Stimulated activated CD4-positive, alpha-beta T cell treated with anti-CD3 and anti-CD28 coated beads, Interleukin-2, amount 100 ng/mL, for 48 hours (primary cell): ENCODE measurements at places on chromosomes 1 and 21.
A peak's percentile ranks its signal among the peaks of the same experiment; 100 is the strongest.

DNA sequence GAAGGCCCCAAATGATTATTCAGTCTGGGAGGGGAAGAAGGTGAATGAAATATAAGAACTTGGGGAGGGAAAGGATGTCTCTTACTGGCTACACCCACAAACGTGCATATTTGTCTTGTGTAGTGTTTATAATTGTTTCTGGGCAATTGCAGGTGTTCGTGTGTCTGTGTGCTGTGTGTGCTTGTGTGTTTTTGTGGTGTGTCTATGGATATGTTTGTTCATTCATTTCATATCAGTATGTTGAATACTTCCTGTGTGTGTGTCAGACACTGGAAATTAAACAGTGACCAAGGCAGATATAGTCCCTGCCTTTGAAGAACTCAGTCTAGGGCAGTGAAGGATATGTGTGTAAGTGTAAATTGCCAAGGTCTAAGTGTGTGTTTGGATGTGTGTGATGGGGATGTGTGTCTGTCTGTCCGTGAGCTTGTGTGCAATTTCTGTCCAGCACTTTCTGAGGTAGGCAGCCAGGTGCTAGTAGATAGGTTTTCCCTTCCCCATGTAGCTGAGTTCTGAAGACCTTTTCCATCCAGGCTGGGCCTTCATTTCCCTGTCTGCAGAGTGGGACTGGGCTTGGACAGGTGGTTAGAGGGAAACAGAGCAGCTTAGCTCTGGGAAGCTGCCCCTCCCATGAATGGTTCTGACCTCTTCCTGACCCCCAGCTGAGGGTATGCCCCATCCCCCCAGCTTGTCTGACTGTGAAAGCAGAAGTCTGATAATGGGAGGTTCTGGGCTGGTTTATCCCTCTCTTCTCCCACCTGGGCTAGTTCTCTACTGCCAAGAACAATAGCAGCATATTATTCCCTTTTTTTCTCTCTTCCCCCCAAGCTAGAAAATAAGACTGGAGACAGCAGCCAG, 3.8 kb downstream of the AGO1 start:
- no peak for DNase-seq

DNA sequence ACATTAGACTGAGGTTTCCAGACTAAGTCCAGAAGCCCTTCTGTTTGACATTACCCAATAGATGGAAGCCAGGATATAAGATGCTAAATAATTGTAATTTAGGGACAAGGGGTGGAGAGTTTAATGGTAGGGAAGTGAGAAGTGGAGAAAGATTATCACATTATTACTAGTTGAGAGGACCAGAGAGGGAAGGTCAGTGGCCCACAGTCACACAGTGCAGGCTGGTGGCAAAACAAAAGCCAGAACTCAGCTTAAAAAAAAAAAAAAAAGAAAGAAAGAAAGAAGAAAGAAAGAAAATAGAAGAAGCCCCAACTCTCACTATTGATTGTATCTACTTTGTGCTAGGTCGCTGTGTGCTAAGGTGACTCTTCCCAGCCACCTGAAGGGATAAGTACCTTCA, 41.6 kb upstream of the WNT4 start:
- DNase-seq, result no peak

DNA sequence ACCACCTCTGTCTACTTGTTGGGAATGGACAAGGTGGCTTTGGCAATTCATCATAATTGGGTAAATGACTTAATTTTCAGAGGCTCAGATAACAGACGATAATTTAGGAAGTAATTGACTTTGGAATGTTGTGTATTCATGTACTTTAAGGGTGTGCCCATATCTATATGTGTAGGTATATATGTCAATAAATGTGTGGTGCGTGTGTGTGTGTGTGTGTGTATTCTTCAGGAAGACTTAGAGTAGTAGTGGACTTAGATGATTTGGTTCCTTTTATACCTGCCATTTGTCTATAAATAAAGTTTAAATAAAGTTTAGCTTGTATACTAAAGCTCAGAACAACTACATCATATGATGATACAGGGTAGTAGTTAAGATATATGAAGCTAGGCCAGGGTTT, 20.0 kb upstream of the JUN start:
- DNase-seq, result no peak

- DNase-seq, result peak; percentile 84
Observed at GRCh38 chr21:38733972-38734546, 71.7 kb upstream of the ETS2 start.

DNA sequence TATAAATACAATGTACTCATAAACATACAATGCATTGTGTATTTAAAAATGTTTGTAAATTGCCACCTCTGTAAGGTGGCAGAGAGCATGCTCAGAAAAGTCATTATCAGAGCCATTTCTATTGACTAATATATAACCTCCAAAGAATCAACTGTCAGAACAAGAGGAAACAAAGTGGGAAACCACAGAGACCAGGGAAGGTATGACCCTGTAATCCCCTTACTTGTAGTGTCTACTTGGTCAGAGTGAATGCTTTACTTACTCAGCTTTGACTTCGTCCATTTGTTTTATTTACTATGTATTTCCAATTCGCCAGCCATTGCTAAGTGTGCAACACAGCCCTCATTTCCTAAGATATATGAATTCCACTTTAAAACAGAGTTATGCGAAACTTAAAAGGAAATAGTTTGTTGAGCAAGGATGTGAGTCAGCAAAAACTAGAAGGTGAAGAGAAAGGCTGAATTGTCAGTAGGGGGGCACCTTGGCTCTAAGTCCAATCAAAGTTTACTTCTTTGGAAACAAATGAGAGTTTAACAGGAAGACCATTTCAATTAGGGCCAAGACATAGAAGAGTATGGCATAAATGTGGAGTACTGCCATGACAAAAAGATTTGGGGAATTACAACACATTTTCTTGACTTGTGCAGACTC, 671.7 kb upstream of the PTBP2 start:
- no peak for DNase-seq

- peak; percentile 89 for DNase-seq
Observed at GRCh38 chr1:229664133-229664689, 38.2 kb downstream of the URB2 start.

- DNase-seq, result no peak
Observed at GRCh38 chr1:47533793-47534328, 96.0 kb downstream of the FOXD2 start.

- DNase-seq, result no peak
Observed at GRCh38 chr1:211527006-211527405, 35.0 kb upstream of the RD3 start.

GRCh38 chr1:213385806-213386324, 334.8 kb downstream of the RPS6KC1 start:
- DNase-seq, result no peak

GRCh38 chr1:28110555-28110954, 22.1 kb upstream of the EYA3 start:
- DNase-seq, result no peak

GRCh38 chr21:15449556-15449955, 280.2 kb upstream of the USP25 start:
- no peak for DNase-seq

- DNase-seq, result no peak
Observed at GRCh38 chr1:43253876-43254275, 15.9 kb upstream of the TMEM125 start.

DNA sequence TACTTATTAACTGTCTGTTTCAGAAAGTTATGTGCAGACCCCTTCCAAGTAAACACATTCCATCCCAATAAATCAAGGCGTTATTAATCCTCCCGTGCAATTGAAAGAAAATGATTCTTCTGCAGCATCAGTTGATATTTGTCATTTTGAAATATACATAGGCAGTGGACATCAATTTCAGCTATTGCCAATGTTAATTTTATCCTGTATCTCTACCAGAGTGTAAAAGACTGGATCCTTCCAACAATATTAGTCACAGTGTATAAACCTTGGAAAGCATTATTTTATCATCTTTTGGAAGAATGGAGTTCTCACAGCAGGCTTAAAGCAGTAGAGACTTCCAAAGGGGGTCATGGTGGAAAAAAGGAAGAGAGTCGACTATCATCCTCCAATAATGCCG, 150.4 kb downstream of the CYYR1 start:
- no peak for DNase-seq
